HuH-7 (cell line): ENCODE measurements at places on chromosomes 7 and 10.

DNA sequence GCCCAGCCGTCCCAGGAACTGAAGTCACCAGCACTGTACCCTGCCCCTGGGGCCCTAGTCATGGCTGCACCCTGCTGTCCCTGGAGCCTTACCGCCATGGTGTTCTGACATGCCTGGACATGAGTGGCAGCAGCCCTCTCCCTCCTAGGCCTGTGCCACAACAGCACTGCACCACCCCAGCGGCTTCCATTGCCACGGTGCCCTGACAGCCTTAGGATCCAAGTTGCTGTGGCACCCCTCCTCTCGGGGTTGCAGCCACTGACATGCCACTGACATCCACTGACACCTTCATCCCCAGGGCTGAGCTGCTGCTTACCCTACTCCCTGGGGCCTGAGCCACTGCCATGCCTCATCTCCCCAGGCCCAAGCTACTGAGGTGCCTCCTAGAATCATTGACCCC lies 39.6 kb upstream of the SHH start:
- DNase-seq, result no peak

DNA sequence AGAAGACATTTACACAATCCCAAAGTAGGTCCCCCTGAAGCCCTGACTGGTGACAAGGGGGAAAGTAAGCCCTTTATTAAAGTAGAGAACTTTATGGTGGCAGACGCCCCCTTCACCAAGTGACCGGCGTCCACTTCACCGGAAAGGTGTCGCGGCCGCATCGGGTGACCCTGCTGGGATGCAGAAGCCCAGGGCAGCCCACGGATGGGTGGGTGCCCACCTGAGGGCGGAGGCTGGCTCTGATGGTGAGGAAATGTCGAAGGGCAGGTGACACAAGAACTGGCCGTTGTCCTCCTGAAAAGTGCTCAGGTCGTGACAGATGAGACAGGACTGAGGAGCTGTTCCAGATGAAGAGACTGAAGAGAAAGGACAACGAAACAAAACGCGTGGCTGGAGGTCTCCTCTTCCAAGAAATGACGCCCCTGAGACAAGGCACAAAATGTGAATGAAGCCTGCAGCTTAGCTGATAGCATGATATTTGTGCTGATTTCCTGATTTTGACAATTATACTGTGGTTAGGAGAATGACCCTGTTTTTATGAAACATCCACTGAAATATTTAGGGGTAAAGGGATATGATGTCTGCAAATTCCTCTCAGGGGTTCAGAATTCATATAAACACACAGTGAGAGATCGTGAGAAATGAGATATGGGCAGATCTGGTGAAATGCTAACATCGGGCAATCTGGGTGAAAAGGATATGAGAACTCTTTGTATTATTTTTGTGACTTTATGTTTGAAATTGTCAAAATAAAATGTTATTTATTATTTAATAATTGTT lies 123.9 kb downstream of the PRKAG2 start:
- DNase-seq, result no peak

DNA sequence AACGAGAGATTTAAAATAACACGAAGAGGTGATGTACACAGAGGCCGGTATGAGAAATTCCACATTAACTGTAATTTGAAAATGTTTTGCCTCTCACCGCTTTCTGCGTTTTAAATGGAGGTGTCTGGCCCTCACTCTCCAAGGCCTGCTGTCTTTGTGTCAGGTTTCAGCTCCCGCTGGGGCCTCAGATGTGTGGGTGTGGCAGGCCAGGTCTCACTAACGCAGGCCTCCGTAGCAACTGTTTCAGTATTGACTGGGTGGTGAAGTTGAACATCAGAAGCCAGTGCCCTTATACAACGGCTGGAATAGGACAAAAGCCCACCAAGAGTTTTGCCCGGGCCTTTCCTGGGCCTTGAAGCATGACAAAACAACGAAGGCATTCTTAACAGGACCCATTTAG lies 303.1 kb downstream of the ADARB2 start:
- no peak for DNase-seq

GRCh38 chr10:14761372-14761771 lies 13.3 kb downstream of the FAM107B start:
- no peak for DNase-seq

- no peak for DNase-seq
Measured at GRCh38 chr10:130174328-130174727, 38.1 kb downstream of the GLRX3 start.
